ENCODE measurements at places on chromosomes 11 and 22.

- peak; percentile 11 for DNase-seq
Observed at GRCh38 chr11:32594272-32594671, 10.6 kb downstream of the EIF3M start.

DNA sequence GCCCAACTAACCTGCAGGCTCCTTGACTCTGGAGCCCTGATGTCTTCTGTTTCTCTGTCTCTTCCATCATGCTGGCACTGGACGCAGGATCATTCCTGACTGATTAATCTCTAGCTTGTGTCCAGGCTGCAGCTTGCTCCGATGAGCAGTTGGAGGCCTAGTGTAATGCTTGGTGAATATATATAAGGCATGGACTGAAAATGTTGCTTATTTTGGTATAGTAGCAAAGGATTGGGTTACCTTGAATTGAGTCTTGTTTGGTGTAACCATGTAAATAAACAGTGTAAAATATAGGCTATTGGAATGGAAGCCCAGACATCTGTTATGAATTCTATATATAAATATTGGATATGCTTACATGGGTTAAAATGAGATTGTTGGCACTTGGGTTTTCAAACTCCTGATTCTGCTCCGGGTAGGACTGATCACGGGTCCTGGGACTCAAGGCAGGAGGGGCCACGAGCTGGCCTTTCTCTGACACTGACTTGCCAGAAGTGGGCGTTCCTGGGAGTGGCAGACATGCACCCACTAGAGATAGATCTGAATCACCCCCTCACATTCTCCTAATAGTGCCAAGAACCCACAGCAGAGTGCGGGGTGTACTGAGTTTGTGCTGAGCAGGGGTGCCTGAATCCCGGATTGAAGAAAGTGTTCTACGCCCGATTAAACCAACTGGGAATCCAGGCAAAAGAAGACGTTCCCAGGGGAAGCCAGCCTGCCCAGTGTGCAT is 25.8 kb downstream of the LRP5 start:
- no peak for DNase-seq

- DNase-seq: no peak
Observed at GRCh38 chr11:79242616-79243015, 198.2 kb downstream of the TENM4 start.

DNA sequence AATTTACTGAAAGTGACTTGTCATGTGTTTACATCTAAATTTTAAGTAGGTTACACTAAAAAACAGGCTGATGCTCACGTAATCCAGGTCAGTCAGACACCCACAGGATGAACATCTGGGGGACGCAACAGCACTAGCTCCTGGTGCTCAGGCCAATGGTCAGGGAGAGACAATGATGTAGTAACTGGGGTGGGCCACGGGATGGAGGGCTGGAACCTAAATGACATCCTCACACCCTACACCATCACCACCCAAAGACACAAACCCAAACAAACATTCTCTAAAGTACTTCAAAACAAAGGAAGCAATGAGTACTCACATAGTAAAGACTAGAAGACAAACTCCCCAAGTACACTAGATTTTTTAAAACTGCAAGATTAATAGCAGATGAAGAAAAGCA is 53.5 kb upstream of the SLC25A1 start:
- no peak for DNase-seq

DNA sequence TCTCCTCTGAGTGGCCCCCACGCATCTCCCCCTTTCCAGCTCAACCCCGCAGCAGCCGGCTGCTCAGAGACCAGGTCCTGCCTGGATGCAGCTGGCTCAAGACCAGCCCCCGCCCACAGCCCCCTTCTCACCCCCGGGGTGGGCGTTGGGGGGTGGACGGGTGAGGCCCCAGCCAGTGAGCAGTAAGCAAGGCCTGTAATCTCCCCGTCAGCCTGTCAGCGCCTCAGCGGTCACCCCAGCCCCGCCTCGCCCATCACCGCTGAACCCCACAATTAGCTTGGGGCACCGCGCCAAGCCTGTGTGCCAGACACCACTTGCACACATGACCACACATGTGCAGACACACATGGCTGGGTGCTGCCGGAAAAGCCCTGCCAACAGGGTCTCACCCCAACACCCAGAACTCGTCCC is 5.9 kb downstream of the PLXNB2 start:
- no peak for DNase-seq

DNA sequence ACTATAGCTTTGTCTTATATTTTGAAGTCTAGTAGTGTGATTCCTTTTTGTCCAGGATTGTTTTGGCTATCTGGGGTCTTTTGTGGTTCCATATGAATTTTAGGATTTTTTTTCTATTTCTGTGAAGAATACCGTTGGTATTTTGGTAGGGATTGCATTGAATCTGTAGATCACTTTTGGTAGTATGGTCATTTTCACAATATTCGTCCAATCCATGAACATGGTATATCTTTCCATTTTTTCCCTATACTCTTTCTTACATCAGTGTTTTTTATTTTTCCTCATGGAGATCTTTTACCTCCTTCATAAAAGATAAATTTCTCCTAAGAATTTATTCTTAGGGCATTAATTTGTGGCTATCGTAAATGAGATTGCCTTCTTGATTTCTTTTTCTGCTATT is 29.1 kb downstream of the MADD start:
- DNase-seq: no peak

GRCh38 chr22:39234867-39235687 is 9.7 kb downstream of the PDGFB start:
- DNase-seq: no peak

- DNase-seq: no peak
Observed at GRCh38 chr11:126711977-126712625, 288.5 kb downstream of the KIRREL3 start.

- DNase-seq: no peak
Observed at GRCh38 chr11:46667043-46667481, 33.4 kb downstream of the ARHGAP1 start.

- no peak for DNase-seq
Observed at GRCh38 chr11:69152733-69153421, 2.9 kb upstream of the SMIM38 start.

DNA sequence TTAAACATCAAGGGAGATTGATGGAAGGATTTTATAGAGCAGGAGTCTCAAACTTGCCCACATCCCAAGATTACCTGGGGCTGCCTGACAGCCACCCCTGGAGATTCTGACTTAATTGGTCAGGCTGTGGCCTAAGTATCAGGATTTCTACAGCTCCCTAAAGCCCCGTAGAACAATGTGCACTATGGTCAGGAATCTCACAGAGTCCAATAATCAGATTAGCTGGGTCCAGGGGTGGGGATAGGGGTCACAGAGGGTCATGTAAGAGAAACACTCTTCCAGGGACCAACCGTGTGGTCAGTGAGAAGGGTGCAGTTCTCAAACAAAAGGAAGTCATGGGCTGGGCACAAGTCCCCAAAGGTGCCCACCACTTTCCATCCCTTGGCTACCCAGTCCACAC is 20.5 kb upstream of the FBLN1 start:
- no peak for DNase-seq

- no peak for DNase-seq
Observed at GRCh38 chr11:133529807-133530500, 2.3 kb downstream of the OPCML start.

GRCh38 chr11:78800756-78801155 is 226.1 kb upstream of the NARS2 start:
- DNase-seq: no peak

DNA sequence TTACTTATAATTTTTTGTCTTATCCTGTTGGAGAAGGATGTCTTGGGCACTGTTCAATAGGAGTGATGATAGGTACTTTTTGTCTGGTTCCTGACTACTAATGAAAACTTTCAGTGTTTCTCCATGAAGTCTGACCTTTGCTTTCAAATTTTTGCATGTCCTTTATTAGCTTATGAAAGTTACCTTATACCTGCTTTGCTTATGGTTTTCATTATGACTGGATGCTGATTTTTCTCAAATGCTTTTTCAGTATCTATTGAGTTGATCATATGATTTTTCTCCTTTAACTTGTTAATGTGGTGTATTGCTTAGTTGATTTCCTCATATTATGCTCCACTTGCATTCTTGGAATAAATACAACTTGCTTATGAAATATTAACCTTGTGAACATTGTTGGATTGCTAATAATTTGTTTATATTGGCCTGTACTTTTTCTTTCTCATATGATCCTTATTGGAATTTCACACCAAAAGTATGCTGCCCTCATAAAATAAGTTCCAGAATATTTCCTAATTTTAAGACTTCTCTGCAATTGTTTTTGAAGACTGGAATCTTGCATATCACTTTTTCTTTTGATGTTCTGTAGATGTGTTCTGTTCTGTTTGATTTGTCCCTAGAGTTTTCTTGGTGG is 85.0 kb upstream of the SC5D start:
- DNase-seq: no peak

DNA sequence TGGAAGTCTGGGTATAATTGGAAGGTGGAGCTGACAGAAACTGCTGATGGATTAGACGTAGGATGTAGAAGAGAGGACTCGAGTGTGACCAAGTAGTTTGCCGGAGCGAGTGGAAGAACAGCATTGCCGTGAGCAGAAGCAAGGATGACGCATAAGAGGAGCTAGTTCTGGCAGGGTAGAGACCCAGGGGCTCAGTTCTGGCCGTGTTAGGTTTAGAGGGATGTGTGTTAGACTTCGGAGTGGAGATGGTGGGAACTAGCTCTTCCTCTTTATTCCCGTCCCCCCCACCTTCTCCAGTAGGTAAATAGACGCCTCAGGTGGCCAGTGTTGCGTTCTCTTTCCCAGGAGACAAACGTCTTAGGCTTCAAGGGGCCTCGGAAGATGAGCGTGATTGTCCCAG is 19.1 kb downstream of the TUB start:
- DNase-seq: no peak

GRCh38 chr11:124669193-124669592 is 4.3 kb downstream of the SIAE start:
- DNase-seq: peak; percentile 68

- DNase-seq: peak; percentile 70
Observed at GRCh38 chr11:31958076-31958735, 132.7 kb upstream of the RCN1 start.

DNA sequence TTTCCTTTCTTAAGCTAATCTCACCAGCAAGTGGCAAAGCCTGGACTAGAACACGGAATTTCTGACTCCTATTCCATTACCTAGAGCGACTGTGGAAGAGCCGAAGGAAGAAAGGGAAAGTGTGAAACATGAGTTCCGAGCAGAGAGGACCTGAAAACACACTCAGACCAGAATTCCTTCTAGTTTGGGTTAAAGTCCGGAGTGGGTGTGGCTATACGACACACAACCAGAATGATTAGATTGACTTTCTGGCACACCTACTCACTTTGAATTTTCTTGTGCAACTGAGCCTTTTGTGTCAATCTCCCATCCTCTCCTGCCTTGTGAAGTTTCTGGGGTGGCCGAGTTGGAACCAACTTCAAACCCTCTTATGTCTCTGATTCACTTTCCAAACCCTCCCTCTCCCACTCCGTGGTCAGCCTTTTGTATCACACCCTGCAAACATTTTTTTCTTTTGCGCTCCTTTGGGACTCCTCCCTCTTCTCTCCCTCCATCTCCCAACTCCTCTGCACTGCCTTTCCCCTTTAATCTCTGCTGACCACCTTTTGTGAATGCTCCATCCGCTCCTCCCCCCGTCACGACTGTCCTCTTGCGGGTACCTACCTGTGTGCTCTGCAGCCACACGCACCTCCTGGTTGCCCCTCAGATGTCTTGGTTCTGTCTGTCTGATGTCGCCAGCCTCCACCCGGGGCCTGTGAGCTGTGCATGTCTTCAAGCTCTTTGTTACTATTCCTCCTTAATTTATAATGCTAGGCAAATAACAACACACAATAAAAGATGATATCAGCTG is 86.3 kb upstream of the BLID start:
- no peak for DNase-seq

DNA sequence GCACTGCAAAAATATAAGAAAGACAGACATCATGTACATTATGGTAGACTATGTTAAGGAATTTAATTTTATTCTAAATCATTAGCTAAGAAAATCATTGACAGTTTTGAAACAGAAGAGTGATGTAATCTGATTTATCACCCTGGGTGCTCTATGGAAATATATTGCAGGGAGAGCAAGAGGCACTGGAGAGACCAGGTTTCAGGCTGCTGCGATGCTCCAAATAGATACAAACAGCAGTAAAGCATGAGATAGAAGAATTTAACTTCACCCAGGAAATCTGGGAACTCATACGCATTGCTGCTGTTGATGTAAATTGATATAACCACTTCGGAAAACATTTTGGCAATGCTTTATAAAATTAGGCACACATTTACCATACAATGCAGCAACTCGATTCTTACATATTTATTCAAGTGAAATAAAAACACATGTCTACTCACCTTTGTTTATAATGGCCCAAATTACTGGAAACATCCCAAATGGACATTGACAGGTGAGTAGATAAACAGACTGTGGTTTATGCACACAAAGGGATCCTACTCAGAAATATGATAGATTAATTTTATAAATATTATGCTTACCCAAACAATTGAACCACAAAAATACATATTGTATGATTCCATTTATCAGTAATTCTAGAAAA is 535.1 kb upstream of the CHORDC1 start:
- DNase-seq: no peak

DNA sequence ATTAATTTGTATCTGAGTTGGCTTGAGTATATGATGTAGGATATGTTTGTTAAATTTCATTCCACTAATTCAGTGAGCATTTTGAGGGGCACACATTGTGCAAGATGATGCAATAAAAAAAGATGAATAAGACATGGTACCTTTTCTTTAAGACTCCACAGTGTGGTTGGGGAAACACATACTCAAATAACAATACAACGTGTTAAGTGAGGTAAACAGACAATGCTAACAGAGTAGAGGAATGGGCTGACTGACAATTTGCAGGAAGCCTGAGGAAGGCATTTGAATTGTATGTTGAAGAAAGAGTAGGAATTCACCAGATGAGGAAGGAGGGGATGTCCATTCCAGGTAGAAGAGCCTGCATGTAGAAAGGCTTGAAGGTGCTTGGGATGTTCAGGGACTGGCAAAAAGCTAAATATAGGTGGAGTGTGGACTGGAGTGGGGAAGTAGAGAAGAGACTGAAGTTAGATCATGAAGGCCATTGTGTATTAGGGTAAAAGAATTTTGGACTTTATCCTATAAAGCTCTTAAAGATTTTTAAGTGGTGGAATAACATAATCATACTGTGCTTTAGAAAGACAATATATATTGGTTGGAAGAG is 6.8 kb downstream of the RNF169 start:
- DNase-seq: no peak

Measured in activated CD4-positive, alpha-beta T cell treated with anti-CD3 and anti-CD28 coated beads, Interleukin-2, Interleukin-6, amounts not matched to agents 100 ng/mL and 50 ng/mL, durations not matched to agents 16 hours and 8 hours (primary cell).